CD4-positive, alpha-beta T cell treated with Interleukin-1 beta for 1 hour (primary cell): ENCODE measurements at places on chromosomes 4 and X.

GRCh38 chr4:105068516-105068915 lies 78.2 kb upstream of the TET2 start:
- no peak for DNase-seq

- DNase-seq = no peak
Observed at GRCh38 chr4:97720869-97721432, 422.3 kb downstream of the STPG2 start.

GRCh38 chr4:141497627-141498026 lies 138.8 kb upstream of the IL15 start:
- no peak for DNase-seq

DNA sequence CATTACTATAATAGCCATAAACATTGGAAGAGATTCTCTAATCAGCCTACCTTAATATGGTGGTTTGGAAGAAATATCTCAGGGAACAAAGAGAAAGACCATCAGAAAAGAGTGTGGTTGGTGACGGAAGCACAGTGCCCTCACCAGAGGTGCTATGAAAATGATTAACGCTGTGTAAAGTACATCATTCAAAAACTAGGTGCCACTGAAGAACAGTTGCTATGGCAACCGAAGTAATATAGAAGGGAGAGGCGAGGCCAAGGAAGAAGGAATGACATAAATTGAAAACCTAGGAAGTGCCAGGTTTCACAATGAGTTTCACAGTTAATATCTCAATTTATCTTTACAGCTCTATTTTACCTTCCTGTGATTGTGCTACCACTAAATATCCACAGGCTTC lies 57.0 kb upstream of the ARSJ start:
- no peak for DNase-seq

- no peak for DNase-seq
Observed at GRCh38 chr4:155008389-155008788, 200.0 kb upstream of the NPY2R start.

GRCh38 chr4:108053251-108053711 lies 63.6 kb downstream of the HADH start:
- no peak for DNase-seq

GRCh38 chr4:52833941-52834525 lies 28.1 kb upstream of the RASL11B start:
- DNase-seq = no peak

GRCh38 chr4:144645102-144645630 lies 790 bp upstream of the HHIP start:
- DNase-seq = no peak

DNA sequence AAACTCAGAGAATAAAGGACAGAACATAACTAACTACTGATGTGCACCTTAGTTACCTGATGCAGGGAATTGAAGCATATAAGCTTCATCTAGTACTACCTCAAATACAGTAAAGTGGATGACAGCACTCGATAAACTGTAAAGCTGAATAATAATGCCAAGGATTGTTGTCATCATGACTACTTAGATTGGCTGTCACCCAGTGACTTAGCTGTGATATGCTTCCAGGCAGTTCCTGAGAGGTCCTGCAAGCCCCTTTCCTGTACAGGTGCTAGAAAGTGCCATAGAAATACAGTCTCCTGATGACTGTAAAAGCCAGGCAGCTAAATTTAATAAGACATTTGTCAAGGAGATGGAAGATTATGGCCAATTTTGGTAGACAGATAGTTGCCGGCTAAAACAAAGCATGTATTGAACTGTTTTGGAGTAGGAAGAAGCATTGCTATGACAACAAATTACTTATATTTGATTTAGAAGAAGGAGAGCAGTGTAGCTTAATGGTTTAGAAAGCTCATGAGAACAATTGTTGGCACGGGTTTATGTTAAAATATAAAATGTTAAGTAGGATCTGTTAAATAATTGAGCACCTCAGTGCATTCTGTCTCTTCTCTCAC lies 29.7 kb downstream of the TMEM164 start:
- DNase-seq = no peak

GRCh38 chr4:18167831-18168230 lies 146.3 kb upstream of the LCORL start:
- no peak for DNase-seq
